ENCODE measurements at places on chromosomes 13 and 19.

DNA sequence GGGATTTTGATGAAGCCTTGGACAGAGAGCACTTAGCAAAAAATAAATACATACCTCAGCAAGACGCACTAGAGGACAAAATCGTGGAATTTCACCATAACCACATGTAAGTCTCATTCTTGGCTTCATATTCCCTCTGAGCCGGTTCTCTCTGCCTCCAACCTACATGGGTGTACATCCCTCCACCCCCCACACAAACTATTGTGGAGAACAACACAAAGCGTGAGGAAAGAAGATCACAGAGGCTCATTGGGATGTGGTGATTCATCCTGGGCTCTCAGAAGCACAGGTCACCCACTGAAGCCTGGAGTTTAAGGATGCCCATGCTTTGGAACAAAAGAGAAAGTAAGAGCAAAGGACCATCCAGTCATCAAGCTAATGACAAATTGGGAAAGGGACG lies 192.2 kb downstream of the STK24 start:
- no peak for DNase-seq

GRCh38 chr13:75620020-75620419 lies 16.1 kb upstream of the LMO7 start:
- no peak for DNase-seq

DNA sequence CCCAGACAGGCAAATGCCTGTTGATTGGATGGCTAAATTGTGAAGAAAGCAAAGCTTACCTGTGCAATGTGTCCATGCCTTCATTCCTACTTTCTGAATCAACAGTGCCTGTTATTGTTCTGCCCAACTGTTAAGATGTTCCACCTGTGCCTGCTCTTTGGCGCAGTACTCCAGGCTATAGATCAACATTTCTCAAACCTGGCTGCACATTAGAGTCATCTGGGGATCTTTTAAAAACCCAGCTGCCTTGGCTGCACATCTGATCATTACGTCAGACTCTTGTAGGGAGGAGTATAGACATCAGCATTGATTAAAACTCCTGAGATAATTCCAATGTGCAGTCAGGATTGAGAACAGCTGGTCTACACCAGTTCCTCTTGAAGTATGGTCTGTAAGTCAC lies 16.2 kb upstream of the CPB2 start:
- DNase-seq = no peak

GRCh38 chr13:71773531-71773930 lies 93.5 kb downstream of the DACH1 start:
- no peak for DNase-seq

DNA sequence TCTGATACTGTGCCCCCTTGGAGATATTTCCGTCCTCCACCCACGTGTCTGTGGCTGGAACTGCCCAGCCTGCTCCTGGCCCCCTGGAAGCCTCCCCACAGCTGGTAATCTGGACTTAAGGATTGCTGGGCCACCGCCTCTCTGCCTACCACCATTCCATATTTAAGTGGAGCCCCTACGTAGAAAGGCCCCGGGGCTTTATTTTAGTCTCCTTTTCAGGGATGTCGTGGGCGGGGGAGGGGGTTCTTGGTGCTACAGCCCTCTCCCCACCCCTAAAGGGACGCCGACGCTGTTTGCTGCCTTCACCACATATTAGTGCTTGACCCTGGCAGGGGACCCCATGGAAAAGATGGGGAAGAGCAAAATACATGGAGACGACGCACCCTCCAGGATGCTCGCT lies 2.7 kb upstream of the NOP53 start:
- DNase-seq = no peak

Measured in sigmoid colon (tissue), 7 donors.